ENCODE measurements at places on chromosomes 4 and X.

GRCh38 chrX:130915302-130915701 is 12.3 kb upstream of the ENOX2 start:
- no peaks in the 10 kb centered on the region for H3K27me3 ChIP-seq
- no peaks in the 10 kb centered on the region for H3K36me3 ChIP-seq
- no peak overlapping the region for H3K4me3 ChIP-seq
- DNase-seq, result no peak
- H3K4me1 ChIP-seq, result no peaks in the 10 kb centered on the region

GRCh38 chr4:76275486-76276124 is 24.1 kb downstream of the FAM47E start:
- H3K4me3 ChIP-seq, result no peak overlapping the region
- H3K27ac ChIP-seq, result no peak overlapping the region
- no peaks in the 10 kb centered on the region for H3K36me3 ChIP-seq

GRCh38 chr4:24802648-24803047 is 7.3 kb downstream of the SOD3 start:
- H3K27me3 ChIP-seq, result peaks cover 32% of the 10 kb centered on the region
- H3K27ac ChIP-seq, result no peak overlapping the region
- no peak for DNase-seq
- H3K36me3 ChIP-seq, result no peaks in the 10 kb centered on the region

- no peak for DNase-seq
- H3K27ac ChIP-seq, result no peak overlapping the region
- H3K27me3 ChIP-seq, result no peaks in the 10 kb centered on the region
- no peak overlapping the region for H3K4me3 ChIP-seq
Measured at GRCh38 chr4:105613306-105613705, 60.9 kb downstream of the ARHGEF38 start.

- peaks cover 1% of the 10 kb centered on the region for H3K36me3 ChIP-seq
- H3K4me1 ChIP-seq, result no peaks in the 10 kb centered on the region
- no peak overlapping the region for H3K27ac ChIP-seq
- H3K27me3 ChIP-seq, result no peaks in the 10 kb centered on the region
Measured at GRCh38 chr4:48931459-48931858, 24.9 kb upstream of the OCIAD2 start.

GRCh38 chrX:12954981-12955380 is 19.9 kb upstream of the TMSB4X start:
- H3K4me1 ChIP-seq, result peaks cover 2% of the 10 kb centered on the region
- no peaks in the 10 kb centered on the region for H3K27me3 ChIP-seq
- no peaks in the 10 kb centered on the region for H3K36me3 ChIP-seq
- no peak overlapping the region for H3K27ac ChIP-seq
- no peak overlapping the region for H3K4me3 ChIP-seq

GRCh38 chrX:72368796-72369195 is 63.1 kb upstream of the CITED1 start:
- H3K4me1 ChIP-seq, result no peaks in the 10 kb centered on the region
- no peak for DNase-seq
- H3K27ac ChIP-seq, result no peak overlapping the region

GRCh38 chr4:44448521-44449461 is at the start of gene KCTD8:
Gene KCTD8 (minus strand): TSS chr4:44448809.
- peak within 1 kb of the TSS; percentile 75 for H3K4me3 ChIP-seq
- peaks cover 26% of the 10 kb centered on the region for H3K27me3 ChIP-seq
- peak; percentile 93 for DNase-seq
- H3K27ac ChIP-seq, result no peak within 1 kb of the TSS

GRCh38 chr4:52081216-52081615 is 30.1 kb downstream of the SPATA18 start:
- H3K27ac ChIP-seq, result no peak overlapping the region
- no peak for DNase-seq
- no peak overlapping the region for H3K4me3 ChIP-seq
- peaks cover 1% of the 10 kb centered on the region for H3K4me1 ChIP-seq
- no peaks in the 10 kb centered on the region for H3K36me3 ChIP-seq
- H3K27me3 ChIP-seq, result peaks cover 31% of the 10 kb centered on the region

DNA sequence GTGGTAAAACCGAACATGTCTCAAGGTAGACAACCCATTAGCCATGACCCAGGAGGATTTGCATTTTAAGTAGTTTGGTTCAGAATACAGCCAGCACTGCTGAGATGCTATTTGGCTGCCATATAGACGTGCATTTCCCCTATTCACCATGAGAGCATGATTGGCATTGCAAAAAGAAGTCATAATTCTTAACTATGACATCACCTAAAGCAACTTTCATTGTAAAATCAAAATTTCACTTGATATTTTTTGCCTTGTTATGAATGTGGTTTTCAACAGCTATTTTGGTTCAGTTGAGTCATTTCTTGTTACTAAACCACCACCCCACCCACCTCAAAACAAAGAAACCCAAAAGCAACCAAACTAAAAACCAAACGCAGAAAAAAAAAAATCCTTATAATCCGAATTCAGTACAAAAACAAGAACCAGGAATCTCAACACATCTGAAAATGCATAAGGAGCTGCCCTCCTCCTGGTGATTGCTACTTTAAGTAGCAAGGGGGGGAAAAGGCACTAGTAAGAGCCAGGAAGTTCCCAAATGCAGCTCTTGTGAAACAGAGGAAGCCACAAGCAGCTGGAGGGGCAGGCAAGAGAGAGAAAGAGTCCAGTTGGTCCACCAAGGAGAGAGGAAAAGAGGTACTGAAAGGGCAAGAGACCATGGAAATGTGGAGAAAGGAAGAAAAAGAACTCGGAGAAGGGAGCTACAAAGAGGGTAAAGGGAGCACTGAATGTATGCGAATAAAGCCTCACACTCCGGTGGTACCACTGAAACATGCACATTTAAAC is 3.1 kb downstream of the SLITRK4 start:
- H3K4me1 ChIP-seq, result peaks cover 2% of the 10 kb centered on the region
- H3K27ac ChIP-seq, result no peak overlapping the region
- no peaks in the 10 kb centered on the region for H3K27me3 ChIP-seq
- no peak overlapping the region for H3K4me3 ChIP-seq
- no peak for DNase-seq

DNA sequence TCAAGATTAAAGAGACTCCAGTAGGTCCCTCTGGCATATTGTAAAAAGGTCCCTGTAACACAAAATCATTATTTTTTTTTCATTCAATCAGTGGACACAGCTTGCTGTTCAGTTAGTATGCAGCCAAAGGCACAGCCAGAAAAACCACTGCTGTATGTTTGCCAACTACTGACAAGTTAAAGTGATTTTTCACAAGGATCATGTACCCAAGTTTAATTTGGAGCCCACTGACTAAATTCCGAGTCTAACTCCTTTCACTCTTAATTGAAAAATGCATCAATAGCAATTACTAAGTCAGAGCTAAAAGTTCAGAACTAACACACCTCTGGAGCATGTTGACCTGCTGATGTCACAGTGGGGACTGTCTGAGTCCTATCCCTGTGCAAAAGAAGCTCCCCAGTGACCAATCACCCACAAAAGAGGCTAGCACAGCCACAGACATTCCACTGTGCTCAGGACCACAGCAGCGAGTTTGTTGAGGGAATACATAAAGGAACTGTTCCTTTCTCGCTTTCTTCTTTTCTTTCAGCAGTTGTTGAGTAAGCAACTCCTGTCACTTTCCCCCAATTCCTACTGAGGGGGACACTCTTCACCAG is 60.4 kb downstream of the STX18 start:
- H3K4me3 ChIP-seq, result no peak overlapping the region
- H3K27ac ChIP-seq, result no peak overlapping the region
- no peaks in the 10 kb centered on the region for H3K27me3 ChIP-seq

DNA sequence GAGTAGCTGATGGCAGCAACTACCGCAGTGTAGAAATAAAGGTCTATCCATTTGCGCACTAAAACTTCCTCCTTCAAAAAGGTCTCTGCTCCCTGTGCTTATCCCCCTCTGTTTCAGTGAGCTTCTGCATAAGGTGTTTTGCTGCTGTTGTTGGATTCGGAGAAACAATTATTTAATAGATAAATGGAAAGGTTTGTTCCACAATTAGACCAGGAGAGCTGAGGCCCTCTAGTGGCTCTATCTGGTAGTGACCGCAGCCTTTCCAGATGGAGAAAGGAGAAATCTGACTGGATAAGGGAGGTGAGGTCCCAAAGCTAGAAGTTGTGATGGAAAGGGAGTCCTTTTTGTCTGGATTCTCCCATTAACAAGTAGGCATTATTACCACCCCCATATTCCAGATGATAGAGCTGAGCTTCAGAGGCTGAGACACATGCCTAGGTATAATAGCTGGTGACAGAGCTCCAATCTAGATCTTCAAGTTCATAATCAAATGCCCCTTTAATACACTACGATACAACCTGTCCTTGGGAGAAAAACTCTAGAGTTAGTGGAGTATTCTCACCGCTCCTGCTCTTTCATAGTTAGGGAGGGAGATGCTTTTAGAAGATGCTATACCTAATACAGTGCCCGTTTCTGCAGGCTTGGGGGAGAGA is 5.1 kb upstream of the GABRQ start:
- H3K36me3 ChIP-seq, result no peaks in the 10 kb centered on the region
- no peak overlapping the region for H3K27ac ChIP-seq
- no peaks in the 10 kb centered on the region for H3K27me3 ChIP-seq
- peak; percentile 31 for DNase-seq

- no peak overlapping the region for H3K27ac ChIP-seq
- H3K27me3 ChIP-seq, result peaks cover 9% of the 10 kb centered on the region
- H3K4me3 ChIP-seq, result peak overlapping the region; percentile 57
- peak; percentile 18 for DNase-seq
- no peaks in the 10 kb centered on the region for H3K4me1 ChIP-seq
- no peaks in the 10 kb centered on the region for H3K36me3 ChIP-seq
Measured at GRCh38 chr4:148441624-148441985, 609 bp downstream of the NR3C2 start.

DNA sequence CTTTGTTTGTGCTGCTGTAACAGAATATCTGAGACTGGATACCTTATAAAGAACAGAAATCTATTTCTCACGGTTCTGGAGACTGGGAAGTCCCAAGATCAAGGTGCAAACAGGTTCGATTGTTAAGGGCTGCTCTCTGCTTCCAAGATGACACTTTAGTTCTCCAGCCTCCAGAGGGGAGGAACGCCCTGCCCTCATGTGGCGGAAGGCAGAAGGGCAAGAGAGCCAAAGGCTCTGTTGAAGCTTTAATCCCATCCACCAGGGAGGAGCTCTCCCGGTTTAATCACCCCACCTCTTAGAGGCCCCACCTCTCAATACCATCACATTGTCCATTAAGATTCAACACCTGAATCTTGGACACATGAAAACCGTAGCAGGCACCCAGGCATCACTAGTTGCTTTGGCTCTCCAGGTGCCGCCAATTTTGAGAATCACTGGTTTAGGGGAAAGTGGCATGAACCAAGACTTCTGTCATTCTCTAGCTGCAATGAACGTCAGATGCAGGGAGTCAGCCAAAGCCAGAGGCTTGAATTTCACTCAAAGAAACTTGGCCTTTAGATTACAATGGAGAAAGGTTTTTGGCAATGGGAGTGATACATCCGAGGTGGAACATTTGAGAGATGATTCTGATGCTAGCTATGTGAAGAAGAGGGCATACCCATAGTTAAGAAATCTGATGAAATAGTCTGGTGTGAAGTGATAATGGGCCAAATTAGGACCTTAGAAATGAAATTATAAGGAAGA is 15.7 kb downstream of the FHL1 start:
- no peaks in the 10 kb centered on the region for H3K36me3 ChIP-seq
- no peak overlapping the region for H3K27ac ChIP-seq
- H3K4me3 ChIP-seq, result no peak overlapping the region
- peaks cover 8% of the 10 kb centered on the region for H3K4me1 ChIP-seq
- H3K27me3 ChIP-seq, result no peaks in the 10 kb centered on the region

GRCh38 chrX:149818652-149819051 is 36.9 kb downstream of the MAGEA9 start:
- no peaks in the 10 kb centered on the region for H3K36me3 ChIP-seq
- no peak overlapping the region for H3K27ac ChIP-seq
- H3K4me3 ChIP-seq, result no peak overlapping the region
- DNase-seq, result no peak
- no peaks in the 10 kb centered on the region for H3K4me1 ChIP-seq

DNA sequence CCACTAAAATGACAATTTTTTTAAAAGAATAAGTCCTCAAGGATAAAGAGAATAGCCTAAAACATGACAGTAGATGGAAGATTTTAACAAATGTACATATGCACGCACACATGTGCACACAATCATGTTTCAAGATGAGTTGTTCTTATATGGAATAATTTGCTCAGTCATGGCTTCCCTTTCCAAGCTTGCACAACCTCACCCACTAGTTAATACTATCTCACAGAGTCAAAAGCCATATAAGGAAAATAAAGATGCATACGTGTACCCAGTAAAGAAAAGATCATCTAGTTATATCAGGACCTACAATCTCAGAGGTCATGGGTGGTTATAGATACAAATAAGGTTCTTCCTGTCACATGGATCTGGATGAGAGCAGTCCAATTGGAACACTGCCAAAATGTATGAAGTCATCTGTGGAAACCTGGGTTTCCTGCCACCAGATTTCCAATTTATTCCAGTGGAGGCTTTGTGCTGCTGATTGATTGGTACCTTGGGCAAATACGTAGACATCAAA is 56.1 kb downstream of the FAM13A start:
- no peak overlapping the region for H3K27ac ChIP-seq
- H3K36me3 ChIP-seq, result peaks cover 5% of the 10 kb centered on the region
- no peaks in the 10 kb centered on the region for H3K4me1 ChIP-seq
- DNase-seq, result no peak

DNA sequence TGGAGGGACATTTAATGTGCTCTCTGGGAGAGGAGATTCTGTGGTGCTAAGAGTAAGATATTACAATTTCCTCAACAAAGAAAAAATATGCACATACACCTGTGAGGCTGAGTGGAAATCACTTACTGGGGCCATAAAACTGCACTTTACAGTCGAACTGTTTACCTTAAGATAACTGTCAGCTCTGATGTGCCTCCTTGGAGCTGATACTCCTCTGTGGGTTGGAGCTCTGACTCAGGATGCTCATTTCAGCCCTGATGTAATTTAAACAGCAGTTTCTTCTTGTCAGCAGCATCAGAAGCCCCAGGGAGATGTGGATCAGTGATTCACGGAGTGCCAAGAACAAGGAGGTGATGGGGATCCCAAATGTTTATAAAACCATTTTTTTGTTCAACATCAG is 241.9 kb upstream of the SFRP2 start:
- no peak overlapping the region for H3K27ac ChIP-seq
- H3K36me3 ChIP-seq, result no peaks in the 10 kb centered on the region
- no peak for DNase-seq
- H3K4me1 ChIP-seq, result peaks cover 3% of the 10 kb centered on the region
- H3K4me3 ChIP-seq, result no peak overlapping the region

GRCh38 chrX:78595901-78596502 is 63.1 kb downstream of the RTL3 start:
- H3K27me3 ChIP-seq, result no peaks in the 10 kb centered on the region
- H3K4me1 ChIP-seq, result no peaks in the 10 kb centered on the region
- DNase-seq, result peak; percentile 36
- no peak overlapping the region for H3K4me3 ChIP-seq
- H3K36me3 ChIP-seq, result no peaks in the 10 kb centered on the region

- no peaks in the 10 kb centered on the region for H3K27me3 ChIP-seq
- no peak overlapping the region for H3K27ac ChIP-seq
- no peaks in the 10 kb centered on the region for H3K36me3 ChIP-seq
- DNase-seq, result no peak
Measured at GRCh38 chr4:14087459-14087858, 459.9 kb upstream of the BOD1L1 start.
